ENCODE measurements at places on chromosomes 7 and 10.

DNA sequence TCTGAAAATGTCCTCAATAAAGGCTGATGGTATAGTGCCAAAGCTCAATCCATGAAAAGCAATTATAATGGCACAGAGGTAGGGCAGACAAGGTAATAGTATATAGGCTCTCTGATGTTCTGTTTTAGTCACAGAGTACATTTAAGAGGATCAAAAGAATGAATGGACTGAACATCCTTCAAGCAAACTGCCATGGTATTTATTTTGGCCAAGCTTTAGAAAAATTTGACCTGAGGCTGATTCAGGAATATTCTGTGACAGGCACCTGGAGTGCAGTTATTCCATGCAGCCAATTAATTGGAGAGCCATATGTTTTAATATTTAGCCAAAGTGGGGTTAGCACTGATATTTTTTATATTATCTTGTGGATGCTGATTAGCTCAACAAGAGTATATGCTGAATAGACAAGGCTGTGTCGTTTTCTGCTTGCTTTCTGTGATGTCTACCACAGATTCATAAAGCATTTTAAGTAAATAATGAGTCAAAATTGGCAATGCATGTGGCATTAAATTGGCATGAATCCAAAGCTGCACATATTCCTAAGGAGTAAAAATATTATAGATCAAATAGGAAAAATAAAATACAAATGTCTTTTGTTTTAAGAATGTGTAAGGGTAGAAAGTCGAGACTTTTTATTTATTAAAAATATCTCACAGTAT is 177.4 kb downstream of the PCLO start:
- no peak for DNase-seq

- DNase-seq, result no peak
These were observed 397.1 kb upstream of the POT1 start for GRCh38 chr7:125326666-125327255.

- no peak for DNase-seq
These were observed 4.6 kb downstream of the AZGP1 start for GRCh38 chr7:99971242-99971641.

DNA sequence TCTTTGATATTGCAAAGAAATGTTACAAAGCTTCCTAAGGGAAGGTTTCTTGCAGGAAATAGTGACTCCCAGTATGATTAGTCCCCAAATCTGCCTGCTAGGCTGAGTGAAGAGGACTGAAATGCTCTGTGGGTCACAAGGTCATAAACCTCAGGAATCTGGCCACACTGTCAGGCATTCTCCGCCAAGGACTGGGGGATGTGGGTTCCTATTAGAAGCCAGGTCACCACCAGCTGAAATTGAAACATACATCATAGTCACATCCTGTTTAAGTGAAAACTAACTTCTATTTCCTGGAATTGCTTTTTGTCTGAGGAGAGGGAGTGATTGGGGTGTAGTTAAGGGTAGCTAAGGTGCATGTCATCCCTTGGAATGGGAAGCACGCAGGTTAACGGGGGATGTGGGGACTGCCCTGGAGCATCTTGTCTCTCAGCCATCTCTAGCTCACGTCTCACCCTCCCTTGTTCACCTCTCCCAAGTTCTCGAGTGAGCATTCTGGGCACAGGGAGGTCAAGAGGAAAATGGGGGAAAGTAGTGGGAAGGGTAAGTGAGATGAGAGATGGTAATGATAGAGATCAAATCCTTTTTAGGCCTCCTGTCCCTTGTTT is 12.0 kb upstream of the GSAP start:
- no peak for DNase-seq

DNA sequence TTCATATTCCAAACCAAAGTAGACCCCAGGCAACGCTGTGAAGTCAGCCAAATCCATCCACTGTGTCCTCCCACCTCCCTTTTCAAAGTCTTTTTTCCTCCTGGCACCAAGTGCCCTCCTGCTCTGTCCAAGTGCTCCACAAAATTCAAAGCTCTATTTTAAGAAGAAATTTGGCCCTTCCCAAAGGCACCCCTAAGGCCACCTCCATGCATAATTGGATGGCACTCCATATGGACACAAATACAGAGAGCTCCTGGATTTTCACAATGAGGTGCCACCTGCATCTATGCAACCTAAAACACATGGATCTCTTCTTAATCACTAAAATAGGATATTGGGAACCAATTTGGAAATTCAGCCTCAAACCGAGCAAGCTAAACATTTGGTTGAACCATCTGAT is 121.6 kb downstream of the RELN start:
- no peak for DNase-seq

DNA sequence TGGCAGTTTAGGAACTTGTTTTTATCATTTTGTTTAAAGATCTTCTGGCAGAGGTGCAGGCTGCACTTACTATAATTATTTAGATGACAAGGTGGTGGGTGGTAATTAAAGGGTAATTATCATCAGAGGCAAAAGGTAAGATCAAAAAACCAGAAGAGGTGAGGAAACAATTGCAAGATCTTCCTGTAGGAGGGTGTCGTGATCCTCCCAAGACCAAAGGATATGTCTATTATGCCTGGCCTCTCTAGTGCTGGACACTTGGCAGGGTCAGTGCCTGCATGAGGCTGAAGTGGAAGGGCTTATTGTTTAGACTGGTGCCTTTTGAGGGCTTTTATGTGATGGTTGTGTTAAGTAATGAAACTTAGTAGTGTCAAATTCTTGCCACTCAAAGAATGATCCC is 1.8 kb upstream of the WAPL start:
- no peak for DNase-seq

- no peak for DNase-seq
These were observed 184.3 kb downstream of the KIAA1217 start for GRCh38 chr10:24393201-24393600.

DNA sequence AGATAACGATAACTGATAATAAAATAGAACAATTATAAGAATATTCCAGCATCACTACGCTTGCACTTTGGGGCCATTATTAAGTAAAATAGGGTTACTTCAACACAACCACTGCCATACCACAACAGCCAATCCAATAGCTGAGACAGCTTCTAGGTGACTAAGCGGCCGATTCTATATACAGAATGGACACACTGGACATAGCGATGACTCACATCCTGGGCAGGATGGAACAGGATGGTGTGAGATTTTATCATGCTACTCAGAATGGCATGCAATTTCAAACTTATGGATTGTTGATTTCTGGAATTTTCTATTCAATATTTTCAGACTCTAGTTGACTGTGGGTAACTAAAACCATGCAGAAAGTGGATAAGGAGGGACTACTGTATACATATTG is 920.9 kb downstream of the LRMDA start:
- no peak for DNase-seq

DNA sequence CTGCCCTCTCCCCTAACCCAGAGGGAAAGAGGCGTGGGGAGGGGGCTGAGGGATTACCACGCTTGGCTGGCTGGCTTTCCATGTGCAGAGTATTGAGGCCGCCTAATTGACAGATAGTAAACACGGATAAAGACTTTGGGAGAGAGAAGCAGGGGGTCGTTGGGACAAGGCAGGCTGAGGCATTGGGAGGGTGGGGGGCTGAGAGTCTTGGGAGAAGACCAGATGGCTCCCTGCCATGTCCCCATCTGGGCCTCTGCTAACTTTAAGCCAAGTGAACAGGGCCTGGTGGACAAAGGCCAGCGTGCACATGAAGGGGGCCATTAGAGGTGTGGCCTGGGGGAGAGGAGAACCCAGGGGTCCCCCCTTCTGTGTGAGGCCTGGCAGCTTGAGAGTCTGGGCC is 55.4 kb upstream of the MXI1 start:
- DNase-seq, result peak; percentile 63

DNA sequence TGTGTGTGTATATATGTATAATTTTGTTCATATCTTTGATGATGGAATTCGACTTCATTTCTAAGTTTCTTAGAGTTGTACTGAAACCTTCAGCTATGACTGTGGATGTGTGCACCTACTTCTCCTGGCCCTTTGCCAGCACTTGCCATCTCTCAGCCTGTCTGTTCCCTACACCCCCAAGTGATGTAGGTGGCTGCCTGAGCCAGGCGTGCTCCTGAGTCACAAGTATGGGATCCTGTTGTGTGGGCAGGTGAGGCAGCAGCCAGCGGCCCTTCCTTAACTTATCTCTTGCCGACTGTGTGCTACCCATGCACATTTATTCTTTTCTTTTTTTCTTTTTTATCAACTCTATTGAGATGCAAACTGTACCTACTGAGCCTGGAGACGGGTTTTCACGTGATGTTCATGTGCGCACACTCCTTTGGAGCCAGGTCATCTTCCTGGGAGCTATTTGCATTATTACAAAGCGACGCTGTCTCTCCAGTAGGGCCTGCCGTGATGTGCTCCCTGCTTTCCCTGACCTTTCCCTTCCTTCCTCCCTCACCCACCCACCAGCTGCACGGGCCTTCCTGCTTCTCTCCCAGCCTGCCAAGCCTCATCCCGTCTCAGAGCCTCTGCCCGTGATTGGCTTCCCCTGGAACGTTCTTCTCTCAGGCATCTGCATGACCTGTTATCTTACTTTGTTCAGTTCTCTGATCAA is 31.3 kb upstream of the GALNT11 start:
- no peak for DNase-seq

DNA sequence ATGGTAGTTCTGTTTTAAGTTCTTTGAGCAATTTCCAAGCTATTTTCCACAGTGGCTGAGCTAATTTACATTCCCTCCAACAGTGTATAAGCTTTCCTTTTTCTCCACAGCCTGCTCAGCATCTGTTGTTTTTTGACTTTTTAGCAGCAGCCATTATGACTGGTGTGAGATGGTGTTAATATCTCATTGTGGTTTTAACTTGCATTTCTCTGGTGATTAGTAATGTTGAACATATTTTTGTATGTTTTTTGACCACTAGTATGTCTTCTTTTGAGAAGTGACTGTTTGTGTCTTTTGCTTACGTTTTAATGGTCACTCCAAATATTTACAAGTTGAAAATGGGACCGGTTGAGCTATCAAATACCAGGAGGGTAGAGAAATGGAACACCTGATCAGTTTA is 20.4 kb downstream of the GNG11 start:
- DNase-seq, result no peak

DNA sequence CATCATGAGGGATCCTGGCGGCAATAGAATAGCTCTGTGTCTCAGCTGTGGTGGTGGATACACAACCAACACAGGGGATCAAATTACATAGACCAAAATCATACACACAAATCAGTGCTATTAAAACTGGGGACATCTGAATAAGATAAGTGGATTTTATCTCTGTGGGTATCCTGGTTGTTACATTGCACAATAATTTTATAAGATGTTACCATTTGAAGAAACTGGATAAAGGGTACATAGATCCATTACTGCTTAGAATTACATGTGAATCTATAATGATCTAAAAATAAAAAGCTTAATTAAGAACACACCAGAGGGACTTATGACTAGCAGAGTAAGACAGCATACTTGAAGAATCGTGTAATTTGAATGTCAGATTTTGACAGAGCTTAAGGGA is 8.2 kb upstream of the FAM3C start:
- DNase-seq, result no peak

GRCh38 chr7:84182301-84182700 is 12.3 kb downstream of the SEMA3A start:
- DNase-seq, result no peak
